ENCODE measurements at places on chromosomes 1 and 21.

- DNase-seq, result no peak
Observed at GRCh38 chr21:43277481-43278351, 108.9 kb downstream of the CRYAA start.

GRCh38 chr1:89518221-89518631 lies 6.4 kb upstream of the LRRC8B start:
- DNase-seq, result no peak

DNA sequence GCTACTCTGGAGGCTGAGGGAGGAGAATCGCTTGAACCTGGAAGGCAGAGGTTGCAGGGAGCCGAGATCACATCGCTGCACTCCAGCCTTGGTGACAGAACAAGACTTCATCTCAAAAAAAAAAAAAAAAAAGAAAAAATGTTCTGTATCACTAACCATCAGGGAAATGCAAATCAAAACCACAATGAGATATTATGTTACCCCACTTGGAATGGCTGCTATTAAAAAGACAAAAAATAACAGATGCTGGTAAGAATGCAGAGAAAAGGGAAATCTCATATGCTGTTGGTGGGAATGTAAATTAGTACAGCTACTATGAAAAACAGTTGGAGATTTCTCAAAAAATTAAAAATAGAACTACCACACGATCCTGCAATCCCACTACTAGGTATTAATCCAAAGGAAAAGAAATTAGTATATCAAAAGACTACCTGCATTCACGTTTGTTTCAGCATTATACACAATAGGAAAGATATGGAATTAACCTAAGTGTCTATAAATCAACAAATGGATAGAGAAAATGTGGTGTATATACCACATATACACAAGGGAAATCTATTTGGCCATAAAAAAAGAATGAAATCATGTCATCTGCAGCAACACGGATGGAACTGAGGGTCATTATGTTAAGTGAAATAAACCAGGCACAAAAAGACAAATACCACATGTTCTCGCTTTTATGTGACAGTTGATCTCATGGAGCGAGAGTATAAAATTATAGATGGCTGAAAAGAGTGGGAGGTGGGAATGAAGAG lies 62.6 kb downstream of the ABL2 start:
- no peak for DNase-seq

- DNase-seq, result no peak
Observed at GRCh38 chr1:76190749-76191424, 116.3 kb downstream of the ST6GALNAC3 start.
